Natural killer cell treated with Interleukin-12 subunit alpha and Interleukin-12 subunit beta and Interleukin-15 and Interleukin-18, amount 100 ng/mL, for 72 hours (primary cell): ENCODE measurements at places on chromosomes 2 and 18.

- DNase-seq: no peak
Measured at GRCh38 chr2:117745537-117745936, 69.0 kb upstream of the DDX18 start.

DNA sequence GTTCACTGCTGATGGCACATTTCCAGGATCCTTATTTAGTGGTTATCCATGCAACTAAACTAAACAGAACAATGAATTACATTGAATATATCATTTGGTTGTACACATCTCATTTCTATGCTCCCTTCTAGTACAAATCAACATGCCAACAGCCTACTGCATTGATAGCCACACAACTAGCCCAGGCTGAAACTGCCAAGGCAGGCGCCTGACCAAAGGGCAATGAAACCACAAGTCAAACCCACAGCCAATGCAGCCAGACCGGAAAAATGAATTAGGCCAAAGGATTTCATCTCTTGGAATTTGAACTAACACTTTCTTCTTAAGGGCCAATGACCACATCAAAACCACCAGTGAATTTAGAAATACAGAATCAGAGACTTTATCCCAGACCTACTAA is 196.4 kb downstream of the NOL4 start:
- no peak for DNase-seq

- DNase-seq: no peak
Measured at GRCh38 chr2:231144896-231145295, 20.1 kb upstream of the HTR2B start.

- DNase-seq: no peak
Measured at GRCh38 chr2:128439791-128440665, 121.4 kb upstream of the HS6ST1 start.

GRCh38 chr2:240208096-240208495 is 67.6 kb upstream of the OTOS start:
- no peak for DNase-seq

DNA sequence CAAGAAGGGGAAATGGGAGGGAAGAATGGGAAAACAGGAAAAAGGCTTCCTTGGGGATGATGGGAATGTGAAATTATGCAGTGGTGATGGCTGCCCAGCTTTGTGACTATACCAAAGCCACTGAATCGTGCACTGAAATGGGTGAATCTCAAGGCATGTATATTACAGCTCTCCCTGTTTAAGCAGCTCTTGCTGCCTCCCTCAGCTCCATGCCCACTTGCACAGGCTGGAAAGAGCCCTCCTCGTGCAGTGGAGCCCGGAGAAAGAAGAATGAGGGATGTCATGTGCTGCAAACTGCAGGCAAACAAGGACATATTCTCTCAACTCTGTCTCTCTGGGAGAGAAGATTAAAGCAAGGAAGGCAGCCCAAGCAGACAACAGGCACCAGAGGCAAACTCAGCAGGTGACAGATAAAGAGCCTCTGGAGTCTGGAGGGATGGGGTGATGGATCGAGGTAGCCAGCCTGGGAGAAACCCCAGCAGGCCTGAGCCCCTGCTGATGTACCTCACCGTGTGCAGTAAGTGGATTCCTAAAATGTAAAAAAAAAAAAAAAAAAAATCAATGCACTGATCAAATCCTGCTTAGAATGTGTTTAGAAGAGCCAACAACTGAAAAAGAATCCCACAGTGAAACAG is 62.4 kb upstream of the SLC66A3 start:
- no peak for DNase-seq

GRCh38 chr18:45106331-45106774 is 425.7 kb downstream of the SETBP1 start:
- DNase-seq: peak; percentile 70

DNA sequence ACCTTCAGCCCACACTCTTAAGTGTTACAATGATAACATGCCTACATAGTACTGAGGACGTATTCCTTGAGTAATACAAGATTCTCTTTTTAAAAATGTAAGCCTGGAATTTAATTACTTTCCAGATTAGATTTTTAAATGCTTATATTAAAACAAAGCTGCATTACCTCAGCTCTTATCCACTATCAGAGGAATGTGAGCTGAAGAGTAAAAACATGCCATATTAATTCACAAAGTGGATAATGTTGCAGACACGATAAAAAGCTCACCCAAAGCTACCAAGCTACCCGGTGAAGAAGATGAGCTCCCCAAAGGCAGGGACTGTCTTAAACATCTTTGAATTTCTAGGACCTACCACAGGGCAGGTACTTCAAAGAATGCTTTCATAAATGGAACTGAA is 107.8 kb downstream of the NOL10 start:
- no peak for DNase-seq

DNA sequence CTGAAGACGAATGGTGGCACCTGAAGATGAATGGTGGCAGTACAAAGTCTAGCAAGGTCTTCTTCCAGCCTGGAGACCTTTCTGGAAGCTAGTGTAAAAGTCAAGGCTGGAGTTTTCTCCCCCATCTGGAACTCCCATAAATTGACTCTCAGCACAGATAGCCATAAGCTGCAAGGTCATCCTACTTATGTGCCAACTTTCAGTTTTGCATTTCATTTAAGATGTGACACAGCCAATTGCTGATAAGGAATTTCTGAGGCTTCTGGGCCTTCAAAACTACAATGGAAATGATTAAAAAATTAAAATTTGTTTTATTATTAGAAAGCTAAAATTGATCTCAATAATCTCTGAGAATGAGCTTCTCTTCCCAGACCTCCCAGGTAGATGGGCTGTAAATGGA is 10.2 kb downstream of the XDH start:
- DNase-seq: no peak

GRCh38 chr2:1499033-1499795 is 86.0 kb downstream of the TPO start:
- DNase-seq: no peak

DNA sequence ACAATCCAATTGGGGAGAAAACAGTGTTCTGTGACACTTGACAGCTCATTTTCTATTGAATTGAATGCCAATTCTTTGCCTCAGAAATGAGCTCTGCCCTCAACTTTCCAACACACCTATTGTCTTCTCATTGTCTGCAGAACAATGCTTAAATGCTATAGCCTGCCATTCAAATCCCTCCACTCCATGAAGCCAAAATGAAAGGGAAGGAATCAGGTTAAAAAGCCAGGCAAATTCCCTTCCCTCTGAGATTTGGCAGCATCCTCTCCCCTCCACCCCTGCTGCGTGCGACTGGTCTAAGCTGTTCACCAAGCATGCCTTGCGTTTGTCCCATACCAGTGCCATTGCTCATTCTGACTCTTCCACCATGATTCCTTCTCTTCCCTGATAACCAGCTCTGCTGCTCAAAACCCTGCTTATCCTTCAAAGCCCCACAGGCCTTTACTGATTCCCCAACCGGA is 32.4 kb upstream of the TMEM131 start:
- no peak for DNase-seq

DNA sequence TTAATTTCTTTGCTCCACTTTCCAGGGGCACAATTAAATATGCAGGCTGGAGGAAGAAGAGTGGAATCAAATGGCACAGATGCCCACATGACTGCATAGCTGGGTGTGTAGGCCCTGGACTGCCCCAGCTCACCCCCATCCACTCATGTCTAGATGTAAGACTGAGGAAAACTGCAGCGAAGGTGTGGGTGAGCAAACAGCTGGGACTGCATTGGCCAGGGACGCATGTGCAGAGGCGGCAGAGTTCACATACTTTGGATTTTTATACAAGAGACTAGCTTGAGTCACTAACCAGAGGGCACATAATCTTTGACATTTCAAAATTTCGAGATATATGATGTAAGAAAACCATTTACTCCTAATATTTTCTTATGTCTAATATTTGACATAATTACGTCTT is 60.1 kb downstream of the SPIRE1 start:
- no peak for DNase-seq

DNA sequence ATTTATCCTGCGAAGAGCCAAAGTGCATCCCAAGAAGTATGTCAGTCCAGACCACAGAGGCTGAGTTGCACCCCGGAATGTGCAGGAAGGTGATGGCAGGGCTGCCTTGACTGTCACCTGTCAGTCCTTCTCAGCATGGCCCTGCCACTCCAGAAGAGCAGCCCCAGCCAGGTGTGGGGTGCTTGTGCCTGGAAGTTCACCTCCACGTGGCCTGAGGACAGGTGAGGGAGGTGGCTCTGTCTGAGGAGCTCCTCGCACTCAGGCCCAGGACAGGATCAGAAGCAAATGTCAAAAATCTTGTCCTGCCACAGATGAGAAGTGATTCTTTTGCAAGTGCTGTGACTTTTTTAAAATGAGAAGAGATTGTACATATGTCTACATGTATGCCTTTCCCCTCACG is 31.4 kb upstream of the B3GNT7 start:
- DNase-seq: no peak

DNA sequence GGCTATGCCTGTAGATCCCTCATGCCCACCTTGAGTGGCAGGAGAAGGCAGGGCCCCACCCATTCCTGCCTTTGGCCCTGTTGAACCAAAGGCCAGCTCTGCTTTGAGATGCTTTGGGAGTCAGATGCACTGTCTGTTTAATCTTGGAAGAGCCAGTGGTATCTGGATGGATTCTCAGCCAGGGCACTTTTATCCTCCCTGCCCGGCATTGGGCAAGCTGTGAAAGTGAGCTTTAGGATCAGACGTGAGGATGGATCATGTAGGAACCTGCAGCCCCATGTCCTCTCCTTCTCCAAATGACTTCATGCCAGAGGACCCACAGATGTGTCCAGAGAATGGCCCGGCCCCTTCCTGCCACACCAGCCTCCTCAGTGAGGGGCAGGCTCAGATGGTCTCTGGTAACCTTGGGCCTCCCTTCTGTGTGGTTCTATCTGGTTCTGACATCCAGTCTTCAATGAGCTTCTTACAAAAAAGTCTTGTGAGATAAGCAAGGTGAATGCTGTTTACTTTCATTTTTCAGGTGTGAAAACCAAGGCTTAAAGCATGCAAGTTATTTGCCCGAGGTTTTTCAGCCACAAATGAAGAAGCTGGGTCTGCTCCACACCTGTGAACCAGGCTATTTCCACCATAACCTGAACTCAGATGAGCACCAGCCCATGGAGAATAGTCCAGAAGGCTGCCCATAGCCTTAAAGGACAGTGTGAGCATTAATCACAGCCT is 123.8 kb downstream of the KCTD1 start:
- DNase-seq: no peak

GRCh38 chr2:219698748-219699439 is 71.5 kb downstream of the SLC4A3 start:
- no peak for DNase-seq

DNA sequence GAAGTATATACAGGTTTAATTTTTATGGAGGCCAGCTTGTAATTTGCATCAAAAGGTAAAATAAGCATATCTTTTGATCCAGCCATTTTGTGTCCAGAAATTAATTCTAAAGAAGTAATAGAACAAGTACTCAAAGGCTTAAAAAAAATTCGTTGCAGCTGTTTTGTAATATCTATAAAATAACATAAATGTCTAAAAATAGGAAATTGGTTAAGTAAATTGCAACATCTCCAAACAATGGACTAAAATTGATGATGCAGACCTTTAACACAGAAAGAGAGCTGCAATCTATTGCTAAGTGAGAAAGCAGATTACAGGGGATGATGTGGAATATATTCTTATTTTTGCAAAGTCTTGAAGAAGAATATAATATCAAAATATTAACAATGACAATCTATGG is 19.4 kb downstream of the AAK1 start:
- DNase-seq: no peak

DNA sequence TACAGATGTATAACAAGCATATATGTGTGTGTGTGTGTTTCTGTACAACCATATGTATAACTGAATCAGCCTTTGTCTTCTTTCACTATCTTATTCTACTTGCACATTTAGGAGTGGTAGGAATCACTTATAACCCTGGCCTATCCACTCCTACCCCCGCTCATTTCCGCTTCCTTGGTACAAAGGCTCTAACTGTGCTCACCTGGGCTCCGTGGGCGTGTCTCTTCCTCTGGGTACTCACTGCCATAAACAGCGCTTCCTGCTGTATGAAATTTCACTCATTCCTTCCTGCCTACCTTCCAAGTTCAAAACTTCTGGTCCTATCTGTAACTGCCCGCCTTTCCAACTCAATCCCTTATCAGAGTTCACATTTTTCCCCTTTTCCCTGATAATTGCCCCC is 815.5 kb downstream of the EPHA4 start:
- DNase-seq: no peak

DNA sequence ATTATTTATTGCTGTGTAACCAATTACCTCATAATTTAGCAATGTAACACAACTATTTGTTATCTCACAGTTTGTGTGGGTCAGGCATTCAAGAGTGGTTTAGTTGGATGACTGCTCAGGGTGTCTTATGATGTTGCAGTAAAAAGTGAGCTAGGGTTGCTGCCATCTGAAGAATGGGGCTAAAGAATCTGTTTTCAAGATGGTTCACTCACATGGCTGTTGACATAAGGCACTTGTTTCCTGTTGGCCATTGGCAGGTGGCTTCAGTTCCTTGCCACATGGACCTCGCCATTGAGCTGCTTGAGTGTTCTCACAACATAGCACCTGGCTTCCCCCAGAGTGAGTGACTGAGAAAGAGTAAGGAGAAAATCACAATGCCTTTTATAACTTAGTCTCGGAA is 123.2 kb downstream of the TMEM17 start:
- no peak for DNase-seq

DNA sequence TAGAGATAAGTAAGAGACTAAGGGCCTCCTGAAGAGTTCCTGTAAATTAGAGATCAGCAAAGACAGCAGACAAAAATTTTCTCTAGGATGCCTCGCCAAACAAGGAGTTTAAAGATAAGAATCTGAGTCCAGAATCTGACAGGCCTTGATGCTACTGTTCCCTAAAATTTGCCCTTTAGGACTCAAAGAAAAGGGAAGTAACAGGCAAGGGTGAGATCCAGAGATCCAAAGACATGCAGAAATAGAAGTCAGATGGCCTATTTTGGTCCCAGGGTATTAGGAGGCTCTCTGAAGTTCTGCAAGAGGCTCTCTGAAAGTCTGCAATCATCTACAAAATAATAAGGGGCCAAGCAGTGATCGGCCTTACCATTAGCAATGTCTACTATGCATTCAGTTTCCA is 33.0 kb downstream of the GALNT5 start:
- DNase-seq: no peak

GRCh38 chr2:178962805-178963433 is 87.0 kb downstream of the CCDC141 start:
- no peak for DNase-seq

GRCh38 chr2:219398721-219399363 is 11.1 kb upstream of the DNPEP start:
- no peak for DNase-seq

GRCh38 chr2:238100049-238100820 is at the start of gene ESPNL:
Gene ESPNL (plus strand): TSS chr2:238100340. CDS start chr2:238100420, 80 bp downstream.
- no peak for DNase-seq

GRCh38 chr2:212901604-212902275 is 249.7 kb downstream of the IKZF2 start:
- DNase-seq: no peak

DNA sequence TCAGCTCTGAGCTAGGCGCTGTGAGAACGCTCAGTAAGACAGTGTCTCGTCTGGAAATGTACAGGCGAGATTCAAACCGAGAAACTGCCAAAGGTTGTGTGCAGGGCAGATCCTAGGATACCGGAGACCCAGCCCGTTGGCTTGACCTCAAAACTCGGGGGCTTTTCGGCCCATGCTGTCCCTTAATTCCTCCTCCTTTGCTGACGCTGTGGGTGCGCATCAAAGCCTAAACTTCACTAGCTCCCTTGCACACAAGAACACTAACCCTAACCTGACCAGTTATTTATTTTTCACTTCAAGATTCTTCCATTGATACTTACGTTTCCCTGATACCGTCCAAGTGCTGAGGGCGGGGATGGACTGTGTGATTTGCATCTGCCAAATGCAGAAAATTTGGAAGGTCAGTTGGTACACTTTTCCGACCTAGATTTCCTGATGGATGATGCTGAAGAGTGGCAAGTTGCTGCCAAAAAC is 1.0 kb upstream of the AAK1 start:
- no peak for DNase-seq

GRCh38 chr2:160670618-160671017 is 177.0 kb upstream of the RBMS1 start:
- DNase-seq: no peak
